HAP-1 (cell line): ENCODE measurements at places on chromosomes 11 and 22.

- no peak for DNase-seq
Observed at GRCh38 chr11:132284048-132284447, 913.6 kb downstream of the NTM start.

DNA sequence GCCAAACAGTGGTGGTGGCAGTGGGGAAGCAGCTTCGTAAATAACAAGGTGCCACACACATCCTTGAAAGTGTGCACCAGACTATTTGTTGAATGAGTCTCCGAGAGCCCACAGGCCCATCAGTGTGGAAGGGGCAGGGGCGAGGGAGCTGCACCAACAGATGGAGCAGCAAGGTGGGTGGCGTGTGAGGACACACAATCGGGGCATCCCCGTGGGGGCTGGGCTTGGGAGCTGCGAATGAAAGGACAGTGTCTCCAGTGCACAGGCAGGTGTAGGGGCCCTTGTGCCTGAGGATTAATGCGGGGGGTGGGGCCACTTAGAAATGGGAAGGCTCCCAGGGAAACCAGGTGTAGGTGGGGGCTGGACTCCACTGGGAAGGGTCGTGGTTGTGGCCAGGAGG is 2.8 kb downstream of the NRXN2 start:
- no peak for DNase-seq

GRCh38 chr11:44952500-44953260 is 2.0 kb upstream of the TP53I11 start:
- no peak for DNase-seq

DNA sequence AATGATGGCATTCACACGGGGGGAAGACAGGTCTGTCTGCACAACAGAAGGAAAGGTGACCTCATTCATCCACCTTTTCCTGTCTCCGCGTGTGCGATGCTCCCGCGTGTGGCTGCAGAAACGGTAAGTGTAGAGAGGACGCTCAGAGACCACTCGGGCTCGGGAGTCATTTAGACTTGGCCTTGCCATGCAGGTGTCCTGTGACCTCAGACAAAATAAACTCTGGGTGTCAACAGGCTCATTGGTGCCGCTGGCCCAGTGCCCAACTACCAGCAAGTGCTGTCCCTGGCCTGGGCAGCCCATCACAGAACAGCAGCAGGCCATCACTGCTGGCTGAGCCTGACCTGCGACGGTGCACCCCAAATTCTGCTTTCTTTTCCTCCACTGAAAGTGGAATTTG is 48.1 kb upstream of the ARFGAP3 start:
- no peak for DNase-seq

DNA sequence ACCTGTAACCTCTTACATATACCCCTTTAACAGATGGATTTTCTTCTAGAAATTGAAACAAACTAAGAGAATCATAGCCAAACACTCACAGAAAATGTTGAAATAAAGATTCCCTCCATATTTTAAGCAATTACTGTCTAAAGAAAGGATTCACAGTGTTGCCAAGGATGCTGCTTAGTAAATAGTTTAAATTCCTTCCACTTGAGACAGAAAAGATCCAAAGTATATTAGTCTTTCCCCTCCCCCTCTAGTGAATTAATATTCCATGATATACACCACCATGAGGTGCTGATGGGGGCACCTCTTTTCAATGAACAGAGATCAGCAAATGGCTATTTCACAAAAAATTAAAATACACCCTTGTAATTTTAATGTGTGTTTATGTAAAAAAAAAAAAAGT is 186.8 kb downstream of the SOX6 start:
- peak; percentile 30 for DNase-seq

GRCh38 chr11:130580891-130581492 is 132.5 kb downstream of the ADAMTS15 start:
- no peak for DNase-seq

DNA sequence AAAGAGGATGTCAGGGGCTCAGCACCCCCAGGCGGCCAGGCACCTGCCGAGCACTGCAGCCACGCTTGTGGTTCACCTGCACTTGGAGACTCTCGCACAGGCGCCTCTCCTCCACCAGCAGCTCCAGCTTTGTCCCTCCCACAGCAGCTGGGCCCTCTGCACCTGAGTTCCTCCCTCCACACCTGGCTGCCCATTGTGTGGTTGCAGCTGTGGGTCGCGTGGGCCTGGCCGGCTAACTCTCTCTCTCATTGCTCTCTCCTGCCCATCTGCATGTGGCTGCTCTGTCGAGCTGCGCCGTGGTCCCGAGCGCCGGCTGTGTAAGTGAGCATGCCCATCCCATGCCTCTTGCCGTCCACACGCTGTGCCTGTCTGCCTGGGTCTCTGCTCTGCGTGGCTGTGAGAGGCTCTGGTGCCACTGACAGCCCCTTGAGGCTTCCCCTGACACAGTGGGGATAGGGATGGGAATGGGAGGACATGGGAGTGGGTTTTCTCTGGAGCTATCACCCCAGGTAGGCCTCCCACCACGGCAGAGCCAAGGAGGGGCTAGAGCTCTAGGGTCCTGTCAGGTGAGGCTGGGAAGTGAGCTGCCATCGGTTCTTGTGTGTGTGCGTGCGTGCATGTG is 8.5 kb upstream of the ACR start:
- DNase-seq: no peak

DNA sequence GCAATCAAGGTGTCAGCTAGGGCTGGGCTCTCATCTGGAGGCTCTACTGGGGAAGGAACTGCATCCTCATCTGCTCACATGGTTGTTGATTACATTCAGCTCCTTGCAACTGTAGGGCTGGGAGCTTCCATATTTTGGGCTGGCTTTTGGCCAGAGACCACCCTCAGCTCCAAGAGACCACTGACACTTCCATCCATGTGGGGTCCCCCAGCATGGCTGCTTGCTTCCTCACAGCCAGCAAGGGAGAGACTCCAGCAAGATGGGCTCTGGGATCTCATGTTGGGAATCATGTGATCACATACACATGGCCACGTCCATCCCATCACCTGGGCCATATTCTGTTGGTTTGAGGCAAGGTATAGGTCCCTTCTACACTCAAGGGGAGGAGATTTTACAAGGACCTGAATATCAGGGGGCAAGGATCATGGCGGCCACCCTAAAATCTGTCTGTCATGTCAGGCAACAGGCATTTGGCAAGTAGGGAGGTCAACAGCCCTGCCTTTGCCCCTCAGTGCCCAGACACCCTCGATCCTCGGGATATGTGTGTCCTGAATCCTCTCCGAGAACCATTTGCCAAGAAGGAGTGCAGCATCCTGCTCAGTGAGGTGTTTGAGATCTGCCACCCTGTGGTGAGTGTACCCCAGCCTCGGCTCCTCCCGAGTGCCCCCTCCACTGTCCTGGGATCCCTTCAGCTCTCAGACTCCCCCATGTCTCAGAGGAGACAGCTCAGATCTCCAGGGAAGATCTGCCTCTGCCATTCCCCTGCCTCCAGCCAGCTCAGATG is 48.7 kb downstream of the OTOG start:
- DNase-seq: peak; percentile 3
